ENCODE measurements at places on chromosomes 12 and 14. TPM values are rescaled to one million over a fixed set of nuclear protein-coding genes. Genes with fewer than 3 reads are reported as not detected.

DNA sequence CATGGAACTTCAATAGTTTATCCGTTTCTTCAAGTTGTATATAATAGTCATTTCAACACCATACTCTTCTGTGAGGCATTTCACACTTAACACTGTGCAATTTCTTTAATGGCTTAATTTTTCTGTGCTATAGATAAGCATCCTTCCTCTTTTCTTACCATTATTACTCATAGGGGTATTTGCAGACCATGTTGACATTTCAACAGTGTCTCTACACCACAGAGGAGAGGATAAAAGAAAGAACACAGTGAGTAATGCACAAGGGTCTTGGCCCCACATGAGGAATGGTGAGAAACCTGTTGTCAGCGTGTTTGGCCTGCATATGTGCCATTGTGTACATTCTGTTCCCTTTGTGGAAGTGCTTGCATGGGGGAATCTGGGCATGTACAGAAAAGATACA is 421.5 kb upstream of the MDGA2 start:
- H3K4me3 ChIP-seq = no peak overlapping the region
- DNase-seq = no peak
- no peak overlapping the region for H3K27ac ChIP-seq
- H3K27me3 ChIP-seq = no peaks in the 10 kb centered on the region
- no peaks in the 10 kb centered on the region for H3K4me1 ChIP-seq

DNA sequence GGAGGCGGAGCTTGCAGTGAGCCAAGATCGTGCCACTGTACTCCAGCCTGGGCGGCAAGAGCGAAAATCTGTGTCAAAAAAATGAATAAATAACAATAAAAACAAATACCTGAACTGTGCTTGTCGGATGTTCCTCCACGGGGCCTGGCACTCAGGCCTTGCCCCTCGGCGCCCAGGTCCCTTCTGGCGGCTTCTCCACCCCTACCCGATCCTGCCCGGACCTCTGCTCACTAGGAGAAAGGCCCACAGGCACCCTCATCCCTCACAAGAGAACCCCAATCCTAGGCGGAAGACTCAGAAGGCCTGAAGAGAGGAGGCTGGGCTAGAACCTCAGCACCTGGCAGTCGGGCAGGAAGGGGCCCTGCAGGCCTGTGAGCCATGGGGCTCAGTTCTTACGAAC is 21.0 kb upstream of the BTBD6 start:
- H3K36me3 ChIP-seq = peaks cover 10% of the 10 kb centered on the region
- H3K4me1 ChIP-seq = no peaks in the 10 kb centered on the region
- no peak overlapping the region for H3K27ac ChIP-seq
- no peak overlapping the region for H3K4me3 ChIP-seq
- DNase-seq = no peak
- H3K27me3 ChIP-seq = no peaks in the 10 kb centered on the region

DNA sequence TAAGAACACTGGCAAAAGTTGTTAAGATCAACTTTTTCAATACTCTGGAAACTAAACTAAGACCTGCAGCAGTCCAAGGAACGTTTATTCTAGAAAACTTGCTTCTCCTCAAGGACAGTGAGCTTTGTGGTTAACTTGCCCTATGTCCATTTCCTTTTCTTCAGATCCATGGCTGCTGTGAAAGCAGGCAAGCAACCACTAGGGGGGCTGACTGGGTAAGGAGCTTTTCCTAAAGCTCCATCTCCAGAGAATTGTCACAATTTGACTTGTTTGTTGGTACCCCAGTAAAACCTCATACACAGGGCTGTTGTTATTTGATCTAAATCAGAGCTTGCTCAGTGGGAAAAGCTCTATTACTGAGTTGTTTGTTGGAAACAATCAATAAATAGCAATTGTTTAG is 10.1 kb upstream of the RPL10L start:
- H3K36me3 ChIP-seq = no peaks in the 10 kb centered on the region
- no peaks in the 10 kb centered on the region for H3K27me3 ChIP-seq
- no peak overlapping the region for H3K4me3 ChIP-seq
- no peaks in the 10 kb centered on the region for H3K4me1 ChIP-seq

BICDL1 gene
- 0.26 TPM for total RNA-seq

RASAL1 gene
- total RNA-seq = not detected

DNA sequence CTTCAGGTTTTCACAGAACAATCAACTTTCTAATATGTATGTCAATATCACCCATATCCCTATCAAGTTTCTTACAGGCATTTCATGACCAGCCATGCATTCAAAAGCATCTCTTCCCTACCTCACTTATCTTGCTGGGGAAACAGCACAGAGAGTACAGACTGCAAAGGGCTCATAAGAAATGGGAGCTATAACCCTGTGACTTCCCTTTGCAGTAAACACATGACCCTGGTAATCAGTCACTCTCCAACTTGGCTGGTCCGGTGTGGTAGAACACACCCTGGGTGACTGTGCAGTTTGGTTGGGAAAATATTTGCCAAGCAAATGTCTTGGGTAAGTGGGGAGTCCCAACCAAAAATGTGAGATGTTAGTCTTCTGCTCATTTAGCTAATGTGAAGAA is 49.4 kb upstream of the TMCC3 start:
- H3K4me1 ChIP-seq = peaks cover 15% of the 10 kb centered on the region
- H3K36me3 ChIP-seq = no peaks in the 10 kb centered on the region
- H3K4me3 ChIP-seq = no peak overlapping the region
- peaks cover 1% of the 10 kb centered on the region for H3K27me3 ChIP-seq

GRCh38 chr12:78684419-78684818 is 180.2 kb upstream of the SYT1 start:
- H3K27ac ChIP-seq = no peak overlapping the region
- no peak overlapping the region for H3K4me3 ChIP-seq
- H3K36me3 ChIP-seq = no peaks in the 10 kb centered on the region
- peaks cover 13% of the 10 kb centered on the region for H3K27me3 ChIP-seq
- H3K4me1 ChIP-seq = no peaks in the 10 kb centered on the region
- DNase-seq = no peak

- H3K4me3 ChIP-seq = no peak overlapping the region
- no peaks in the 10 kb centered on the region for H3K27me3 ChIP-seq
- DNase-seq = no peak
- H3K4me1 ChIP-seq = peaks cover 32% of the 10 kb centered on the region
- peaks cover 18% of the 10 kb centered on the region for H3K36me3 ChIP-seq
Measured at GRCh38 chr12:95303476-95303875, 85.9 kb downstream of the VEZT start.

NFATC4 gene
- total RNA-seq = 93.4 TPM

GTF2A1 gene
- 43.0 TPM for total RNA-seq

GRCh38 chr14:105887692-105888091 is 361.3 kb downstream of the TMEM121 start:
- no peak for DNase-seq
- no peaks in the 10 kb centered on the region for H3K4me1 ChIP-seq
- no peak overlapping the region for H3K4me3 ChIP-seq
- H3K27me3 ChIP-seq = no peaks in the 10 kb centered on the region
- peaks cover 2% of the 10 kb centered on the region for H3K36me3 ChIP-seq

DNA sequence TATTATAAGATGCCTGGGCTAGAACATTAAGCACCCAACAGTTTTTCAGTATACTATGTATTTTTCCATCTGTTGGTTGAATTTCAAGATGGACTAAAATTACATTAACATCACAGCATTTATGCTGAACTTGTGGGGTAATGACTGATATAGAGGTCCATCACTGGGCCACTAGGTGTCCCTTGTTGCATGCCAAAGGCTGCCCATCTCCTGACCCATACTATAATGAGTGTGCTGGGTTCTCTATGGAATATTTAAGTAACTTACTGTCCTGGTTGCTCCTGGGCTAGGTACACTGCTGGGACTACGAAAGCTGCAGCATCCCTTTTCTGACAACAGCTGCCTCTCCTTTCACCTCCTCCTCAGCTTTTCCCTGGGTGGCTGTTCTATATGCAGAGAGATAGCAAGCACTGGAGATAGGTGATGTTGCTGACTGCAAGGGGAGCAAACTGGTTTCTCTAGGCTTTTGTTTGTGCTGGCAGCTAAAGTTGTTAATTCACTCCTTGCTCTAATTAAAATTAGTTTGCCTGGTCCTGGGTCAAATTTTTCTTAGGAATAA is 138.6 kb upstream of the TRHDE start:
- H3K27ac ChIP-seq = no peak overlapping the region
- no peak overlapping the region for H3K4me3 ChIP-seq
- no peaks in the 10 kb centered on the region for H3K36me3 ChIP-seq
- H3K27me3 ChIP-seq = peaks cover 26% of the 10 kb centered on the region
- no peak for DNase-seq

DNA sequence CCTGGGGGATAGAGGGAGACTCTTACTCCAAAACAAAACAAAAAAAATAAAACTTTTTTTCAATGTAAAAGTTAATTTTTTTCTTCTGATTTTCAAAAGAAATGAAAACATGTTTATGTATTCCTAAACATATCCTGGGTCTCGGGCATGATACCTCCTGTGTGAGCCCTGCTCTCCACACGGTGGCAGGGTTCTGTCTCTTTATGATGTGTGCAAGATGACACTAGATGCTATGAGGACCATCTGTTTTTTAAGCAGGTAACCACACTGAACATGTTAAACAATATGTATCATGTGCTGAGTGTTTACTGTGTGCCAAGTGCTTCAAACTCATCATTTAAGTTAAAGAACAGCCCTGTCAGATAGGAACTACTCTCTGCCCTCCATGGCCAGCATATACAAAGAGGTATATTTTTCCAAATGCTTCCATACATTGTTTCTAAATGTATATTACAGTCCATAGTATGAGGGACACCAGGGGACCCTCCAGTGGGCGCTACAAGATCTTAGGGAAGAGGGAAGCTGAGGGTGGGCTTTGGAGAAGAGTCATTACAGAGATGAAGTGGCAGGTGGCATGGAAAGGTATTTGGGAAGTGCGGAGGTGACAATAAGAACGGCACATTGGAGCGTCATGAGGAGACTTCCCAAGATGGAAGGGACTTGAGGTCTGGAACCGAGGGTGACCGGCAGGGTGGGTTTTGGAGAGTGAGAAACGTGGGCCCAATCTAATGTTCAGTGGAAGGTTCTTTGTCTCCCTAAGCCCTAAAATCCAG is 28.5 kb downstream of the FOS start:
- no peak overlapping the region for H3K27ac ChIP-seq
- H3K4me3 ChIP-seq = no peak overlapping the region
- DNase-seq = no peak

DNA sequence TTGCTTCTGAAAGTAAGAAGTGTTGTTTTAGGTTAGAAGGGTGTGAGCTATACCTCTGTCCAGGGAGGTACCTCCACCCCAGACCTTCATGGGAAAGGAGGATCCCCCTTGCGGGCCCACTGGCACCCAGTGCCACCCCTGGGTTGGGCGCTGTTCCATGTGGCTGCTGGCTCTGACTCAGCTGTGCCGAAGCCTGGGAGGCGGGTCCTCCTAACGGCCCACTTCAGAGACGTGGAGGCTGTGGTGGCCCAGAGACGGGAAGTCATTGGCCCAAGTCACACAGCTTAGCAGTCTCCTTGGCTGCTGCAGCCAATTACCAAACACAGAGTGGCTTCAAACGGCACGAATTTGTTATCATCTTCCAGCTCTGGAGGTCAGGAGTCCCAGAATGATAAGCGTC is 10.2 kb downstream of the RFLNA start:
- peaks cover 7% of the 10 kb centered on the region for H3K27me3 ChIP-seq
- peak; percentile 90 for DNase-seq
- no peak overlapping the region for H3K27ac ChIP-seq
- no peaks in the 10 kb centered on the region for H3K36me3 ChIP-seq
- no peak overlapping the region for H3K4me3 ChIP-seq

DNA sequence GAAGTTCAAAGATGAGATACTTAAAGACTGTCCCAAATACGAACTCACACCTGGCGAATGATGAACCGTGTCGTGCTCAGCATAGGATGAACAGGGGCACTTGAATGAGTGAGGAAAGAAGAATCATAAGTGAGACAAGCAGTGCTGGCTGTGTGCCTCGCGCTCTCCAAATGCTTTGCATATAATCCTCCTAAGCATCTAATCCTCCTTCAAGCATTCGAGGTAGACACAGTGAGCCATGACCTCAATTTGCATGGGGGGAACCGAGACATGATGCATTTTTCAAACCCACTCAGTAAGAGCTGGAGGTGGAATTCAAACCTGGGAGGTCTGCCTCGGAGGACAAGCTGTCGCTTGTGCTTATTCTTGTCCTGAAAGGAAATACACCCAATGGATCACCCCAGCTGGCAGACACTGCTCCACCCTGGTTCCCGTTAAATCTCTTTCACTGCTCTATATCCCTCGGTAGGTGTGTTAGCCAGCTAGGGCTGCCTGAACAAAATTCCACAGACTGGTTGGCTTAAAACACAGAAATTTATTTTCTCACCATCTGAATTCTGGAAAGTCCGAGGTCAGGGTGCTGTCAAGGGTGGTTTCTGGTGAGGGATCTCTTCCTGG is 274.0 kb downstream of the SLC15A4 start:
- H3K27me3 ChIP-seq = no peaks in the 10 kb centered on the region
- no peak for DNase-seq
- H3K27ac ChIP-seq = no peak overlapping the region
- no peaks in the 10 kb centered on the region for H3K36me3 ChIP-seq

DNA sequence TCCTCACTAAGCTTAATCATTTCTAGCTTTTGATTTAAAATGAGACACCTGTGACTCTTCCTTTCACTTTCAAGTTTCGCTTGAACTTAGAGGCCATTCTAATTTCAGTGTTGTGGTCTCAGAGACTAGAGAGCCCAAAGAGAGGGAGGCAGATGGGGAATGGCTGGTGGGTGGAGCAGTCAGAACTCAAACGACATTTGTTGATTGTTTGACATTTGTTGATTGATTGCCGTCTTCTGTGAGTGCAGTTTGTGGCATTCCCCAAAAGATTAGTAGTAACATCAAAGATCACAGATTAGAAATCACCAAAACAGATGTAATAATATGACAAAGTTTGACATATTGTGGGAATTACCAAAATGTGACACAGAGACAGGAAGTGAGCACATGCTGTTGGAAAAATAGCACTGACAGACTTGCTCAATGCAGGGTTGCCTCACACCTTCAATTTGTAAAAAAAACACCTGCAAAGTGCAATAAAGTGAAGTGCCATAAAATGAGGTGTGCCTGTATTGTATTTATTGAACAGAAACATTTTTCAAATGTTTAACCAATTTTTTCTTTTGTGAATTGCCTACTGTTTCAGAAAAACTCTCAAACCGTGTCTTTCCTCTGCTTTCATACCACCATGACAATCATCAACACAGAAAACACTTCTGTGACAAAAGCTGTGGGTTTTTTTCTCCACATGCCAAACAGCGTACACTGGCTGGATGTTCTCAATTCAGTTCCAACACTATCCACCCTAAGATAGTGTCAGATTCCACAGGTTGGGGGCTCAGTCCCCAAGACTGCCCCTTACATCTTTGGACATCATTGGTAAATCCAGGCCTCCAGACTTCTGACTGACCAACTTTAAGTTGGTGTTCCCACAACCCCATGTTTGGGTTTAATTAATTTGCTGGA is 376.3 kb upstream of the RGS6 start:
- H3K27ac ChIP-seq = peak overlapping the region; percentile 53
- peaks cover 28% of the 10 kb centered on the region for H3K4me1 ChIP-seq
- peaks cover 2% of the 10 kb centered on the region for H3K36me3 ChIP-seq
- H3K4me3 ChIP-seq = no peak overlapping the region

ACSS3 gene
- total RNA-seq = 1.9 TPM

GRCh38 chr14:81222126-81222525 is 1.4 kb upstream of the GTF2A1 start:
- peaks cover 3% of the 10 kb centered on the region for H3K36me3 ChIP-seq
- no peak for DNase-seq
- peak overlapping the region; percentile 81 for H3K4me3 ChIP-seq
- peak overlapping the region; percentile 100 for H3K27ac ChIP-seq

BDKRB1 gene
- total RNA-seq = not detected

RDH5 gene
- total RNA-seq = 3.7 TPM

APAF1 gene
- 19.2 TPM for total RNA-seq

Data from chondrocyte (in vitro differentiated cells).